A673 (cell line): ENCODE measurements at places on chromosomes 3 and 15. TPM values are rescaled to one million over a fixed set of nuclear protein-coding genes. Genes with fewer than 3 reads are reported as not detected.

Gene THBS1
- 0.76 and 0.80 TPM in 2 replicates for total RNA-seq

Gene WDR72
- total RNA-seq: not detected in 2 replicates

Gene DUOX2
- 0.98 and 0.99 TPM in 2 replicates for total RNA-seq

Gene LRIG1
- 24.1 and 24.9 TPM in 2 replicates for total RNA-seq

Gene RARRES1
- total RNA-seq: 0.15 TPM in 1 of 2 replicates, not detected in the other

Gene MORC1
- total RNA-seq: 0.68 and 0.88 TPM in 2 replicates

Gene MUSTN1
- total RNA-seq: 1.5 TPM in 1 of 2 replicates, not detected in the other

Gene REC114
- total RNA-seq: not detected in 2 replicates

Gene SEMA3G
- 0.07 TPM in 1 of 2 replicates, not detected in the other for total RNA-seq

Gene SHC4
- total RNA-seq: 0.57 and 0.73 TPM in 2 replicates

Gene GCSAM
- total RNA-seq: not detected in 2 replicates

Gene AADACL2
- total RNA-seq: not detected in 2 replicates

Gene GOLGA6L9
- 3.8 and 5.4 TPM in 2 replicates for total RNA-seq

Gene GOLGA6D
- 0.13 TPM in 1 of 2 replicates, not detected in the other for total RNA-seq

Gene IGDCC3
- 0.28 and 0.32 TPM in 2 replicates for total RNA-seq

Gene COL6A5
- 0.11 and 0.32 TPM in 2 replicates for total RNA-seq

Gene EPHB1
- 0.11 and 0.61 TPM in 2 replicates for total RNA-seq

Gene MYL3
- not detected in 2 replicates for total RNA-seq

Gene C2CD4B
- total RNA-seq: 0.54 and 0.70 TPM in 2 replicates

Gene SLC27A2
- total RNA-seq: 0.77 and 0.79 TPM in 2 replicates

Gene DUOX1
- 1.4 and 1.7 TPM in 2 replicates for total RNA-seq

Gene CPOX
- 25.8 and 27.7 TPM in 2 replicates for total RNA-seq

Gene RRP9
- 25.9 and 32.3 TPM in 2 replicates for total RNA-seq

Gene LDHAL6B
- not detected in 2 replicates for total RNA-seq

Gene DHX36
- 108 and 121 TPM in 2 replicates for total RNA-seq

Gene VGLL3
- total RNA-seq: 20.7 and 26.8 TPM in 2 replicates

Gene ANKUB1
- total RNA-seq: not detected in 2 replicates

Gene LEKR1
- 0.76 and 0.90 TPM in 2 replicates for total RNA-seq

Gene OR5H14
- not detected in 2 replicates for total RNA-seq

Gene PRTG
- total RNA-seq: 0.02 TPM in 1 of 2 replicates, not detected in the other

Gene KLHL40
- total RNA-seq: not detected in 2 replicates

Gene ASB14
- total RNA-seq: not detected in 2 replicates

Gene UBA7
- 2.2 and 3.8 TPM in 2 replicates for total RNA-seq

Gene ECE2
- not detected in 2 replicates for total RNA-seq

Gene RTP3
- total RNA-seq: not detected in 2 replicates

Gene MYO5A
- total RNA-seq: 16.8 and 20.9 TPM in 2 replicates

Gene PTX3
- 4.3 and 5.4 TPM in 2 replicates for total RNA-seq

Gene UROC1
- total RNA-seq: not detected in 2 replicates

Gene CTXND1
- total RNA-seq: not detected in 2 replicates

Gene CADPS
- total RNA-seq: not detected in 2 replicates

Gene FAM43A
- total RNA-seq: 29.7 and 38.7 TPM in 2 replicates

Gene RBSN
- total RNA-seq: 31.2 and 35.2 TPM in 2 replicates

Gene ADAMTSL3
- total RNA-seq: 0.95 and 2.3 TPM in 2 replicates

Gene PSTPIP1
- not detected in 2 replicates for total RNA-seq

Gene GP5
- 0.09 and 0.11 TPM in 2 replicates for total RNA-seq

Gene PTH1R
- 1.2 and 1.7 TPM in 2 replicates for total RNA-seq
